Left ventricle myocardium inferior (tissue), 1 donor: ENCODE measurements at places on chromosomes 13 and 19.

GRCh38 chr19:1261798-1262622, 7.1 kb upstream of the CIRBP start:
- DNase-seq: peak; percentile 64

DNA sequence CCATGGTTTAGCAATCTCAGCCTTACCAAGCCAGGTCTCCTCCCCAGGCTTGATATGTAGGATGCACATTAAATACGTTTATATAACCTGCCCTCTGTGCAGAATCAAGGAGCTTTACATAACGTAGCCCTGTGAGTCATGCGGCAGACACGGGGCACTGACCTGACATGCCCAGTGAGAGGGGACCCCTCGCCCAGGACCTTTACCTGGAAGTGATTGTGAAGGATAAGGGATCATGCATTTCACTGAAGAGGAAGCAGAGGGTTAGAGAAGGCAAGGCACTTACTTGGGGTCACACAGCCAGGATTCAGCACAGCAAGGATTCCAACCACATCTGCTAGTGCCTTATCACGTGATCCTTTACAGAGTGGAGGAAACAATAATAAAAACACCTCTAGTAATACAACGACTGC, 18.9 kb upstream of the FOSB start:
- DNase-seq: no peak

DNA sequence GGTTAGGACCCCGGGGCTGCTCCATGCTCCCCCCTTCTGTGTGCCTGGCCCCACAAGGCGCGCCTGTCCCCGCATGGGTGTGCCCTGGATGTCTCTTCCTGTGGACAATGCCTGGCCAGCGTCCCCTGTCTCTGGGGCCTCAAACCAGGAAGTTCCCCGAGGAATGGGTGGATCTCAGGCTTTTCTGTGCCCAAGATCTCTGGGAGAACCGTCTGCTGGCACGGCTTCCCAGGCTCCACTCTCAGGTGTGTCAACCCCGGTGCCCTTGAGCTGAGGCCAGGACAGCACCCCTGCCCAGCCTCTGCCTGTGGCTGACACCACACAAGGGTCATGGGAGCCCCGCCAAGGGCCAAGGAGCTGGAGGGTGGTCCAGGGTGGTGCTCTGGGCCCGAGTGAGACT, 15.7 kb downstream of the ZNF444 start:
- peak; percentile 38 for DNase-seq

GRCh38 chr19:15615526-15615925, 508 bp downstream of the CYP4F8 start:
- no peak for DNase-seq

DNA sequence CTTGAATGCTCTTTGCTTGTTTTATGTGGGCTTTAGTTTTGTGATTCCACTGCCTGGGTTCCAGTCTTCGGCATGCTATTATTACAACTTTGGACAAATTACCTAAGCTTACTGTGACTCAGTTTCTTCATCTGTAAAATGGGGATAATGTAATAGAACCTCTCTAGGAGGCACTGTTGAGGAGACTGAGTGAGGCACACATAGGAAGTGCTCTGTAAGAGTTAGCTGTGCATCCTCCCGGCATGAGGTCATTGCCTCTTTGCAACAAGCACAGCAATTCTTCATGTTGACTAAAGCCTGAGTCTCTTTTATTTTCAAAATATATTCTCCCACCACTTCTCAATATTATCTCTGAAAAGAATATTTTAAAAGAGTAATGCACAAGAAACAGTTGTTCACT, 227.4 kb downstream of the DLEU7 start:
- DNase-seq: no peak
